ENCODE measurements at places on chromosomes 4 and X.

- no peak for DNase-seq
Measured at GRCh38 chr4:536351-536972, 37.5 kb downstream of the PIGG start.

DNA sequence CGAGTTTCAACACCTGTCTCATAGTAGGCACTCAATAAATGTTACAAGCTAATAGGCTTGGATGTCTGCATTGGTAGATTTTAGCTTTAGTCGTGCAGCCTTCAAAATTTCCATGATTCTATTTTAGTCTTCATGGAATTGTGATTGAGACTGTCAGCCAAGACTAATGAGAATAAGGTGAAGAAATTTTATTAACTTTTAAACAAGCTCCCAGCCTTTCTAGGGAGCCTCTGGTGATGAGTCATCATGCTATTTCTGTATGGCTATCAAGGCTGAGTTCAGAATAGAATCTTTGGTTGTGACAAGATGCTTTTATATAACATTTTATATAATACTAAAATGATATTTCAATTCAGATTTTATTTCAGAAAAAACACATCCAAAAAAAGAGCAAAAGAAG, 685.8 kb downstream of the GABRG1 start:
- no peak for DNase-seq

DNA sequence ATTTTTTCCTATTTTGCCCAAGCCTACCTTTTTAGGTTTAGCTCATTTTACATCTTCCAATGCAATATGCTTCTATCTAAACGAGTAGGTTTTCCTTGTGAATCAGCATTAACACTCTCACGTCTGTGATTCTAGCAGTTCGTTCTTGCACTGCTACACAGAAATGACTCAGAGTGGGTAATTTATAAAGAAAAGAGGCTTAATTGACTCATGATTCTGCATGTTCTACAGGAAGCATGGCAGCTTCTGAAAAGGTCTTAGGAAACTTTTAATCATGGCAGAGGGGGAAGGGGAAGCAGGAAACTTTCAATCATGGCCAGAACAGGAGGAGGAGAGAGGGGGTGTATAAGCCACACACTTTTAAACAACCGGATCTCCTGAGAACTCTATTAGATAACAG, 44.9 kb downstream of the SPANXN1 start:
- no peak for DNase-seq

DNA sequence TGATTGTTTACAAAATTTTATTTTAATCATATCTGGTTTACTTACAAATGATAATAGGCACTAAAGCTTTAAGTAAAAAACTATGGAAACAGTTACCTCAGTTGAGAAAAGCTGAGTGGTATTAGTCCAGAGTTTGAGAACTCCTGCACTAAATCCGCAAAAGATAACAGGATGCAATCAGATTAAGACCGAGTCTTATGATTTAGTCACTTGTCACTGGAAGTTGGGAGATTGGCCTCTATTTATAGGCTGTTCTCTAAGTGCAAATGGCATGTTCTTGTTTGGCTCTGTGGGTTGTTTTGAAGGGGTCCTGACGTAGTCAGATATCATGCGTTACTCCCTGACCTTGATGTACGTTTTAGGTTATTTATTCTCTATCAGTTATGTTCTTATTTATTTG, 6.3 kb downstream of the GPAT3 start:
- no peak for DNase-seq

- DNase-seq: no peak
Measured at GRCh38 chr4:4818415-4819212, 40.9 kb upstream of the MSX1 start.

DNA sequence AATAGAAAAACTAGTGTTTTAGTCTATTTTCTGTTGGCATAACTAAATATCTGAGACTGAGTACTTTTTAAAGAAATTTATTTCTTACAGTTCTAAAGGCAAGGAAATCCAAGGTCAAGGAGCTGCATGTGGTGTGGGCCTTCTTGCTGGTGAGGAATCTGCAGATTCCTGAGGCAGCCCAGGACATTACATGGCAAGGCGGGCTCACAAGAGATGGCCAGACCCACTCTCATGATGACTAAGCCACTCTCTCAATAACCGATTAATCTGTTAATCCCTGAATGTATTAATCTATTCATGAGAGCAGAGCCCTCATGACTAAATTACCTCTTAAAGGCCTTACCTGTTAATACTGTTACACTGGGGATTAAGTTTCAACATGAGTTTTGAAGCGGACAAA, 340.8 kb downstream of the GRXCR1 start:
- no peak for DNase-seq

DNA sequence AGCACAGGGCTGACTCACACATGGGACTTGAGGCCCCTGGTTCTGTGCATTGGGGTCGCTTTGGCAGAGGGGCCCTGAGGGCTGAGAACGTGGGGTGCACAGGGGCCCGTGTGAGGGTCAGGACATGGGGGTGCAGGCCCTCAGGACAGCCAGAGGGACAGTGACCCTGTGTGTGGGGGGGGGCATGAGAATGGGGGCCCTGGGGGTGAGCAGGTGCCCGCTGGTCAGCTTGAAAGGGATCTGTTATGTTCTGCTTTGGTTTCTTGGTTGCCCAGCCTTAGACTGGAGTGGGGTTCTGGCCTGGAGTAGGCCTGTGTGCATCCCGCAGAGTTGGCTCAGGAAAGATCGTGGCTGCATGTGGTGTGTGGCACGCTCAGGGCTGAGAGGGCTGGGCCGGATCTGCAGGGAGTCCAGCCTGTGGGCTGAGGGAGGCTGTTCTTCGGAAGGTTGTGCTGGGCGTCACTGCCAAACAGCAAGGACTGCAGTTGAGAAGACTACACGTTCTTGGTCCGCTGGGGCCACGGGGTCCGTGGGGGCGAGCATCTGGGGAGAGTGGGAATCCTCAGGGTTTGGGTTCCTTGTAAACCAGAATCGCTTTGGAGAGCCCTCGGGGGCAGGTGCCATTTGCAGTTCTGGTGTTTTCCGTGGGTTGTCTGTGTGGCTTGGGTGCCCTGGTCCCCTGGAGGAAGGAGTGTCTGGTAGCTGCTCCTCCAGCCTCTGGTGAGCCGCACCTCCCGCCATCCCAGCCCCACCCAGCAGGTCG, 15.2 kb upstream of the UVSSA start:
- no peak for DNase-seq

DNA sequence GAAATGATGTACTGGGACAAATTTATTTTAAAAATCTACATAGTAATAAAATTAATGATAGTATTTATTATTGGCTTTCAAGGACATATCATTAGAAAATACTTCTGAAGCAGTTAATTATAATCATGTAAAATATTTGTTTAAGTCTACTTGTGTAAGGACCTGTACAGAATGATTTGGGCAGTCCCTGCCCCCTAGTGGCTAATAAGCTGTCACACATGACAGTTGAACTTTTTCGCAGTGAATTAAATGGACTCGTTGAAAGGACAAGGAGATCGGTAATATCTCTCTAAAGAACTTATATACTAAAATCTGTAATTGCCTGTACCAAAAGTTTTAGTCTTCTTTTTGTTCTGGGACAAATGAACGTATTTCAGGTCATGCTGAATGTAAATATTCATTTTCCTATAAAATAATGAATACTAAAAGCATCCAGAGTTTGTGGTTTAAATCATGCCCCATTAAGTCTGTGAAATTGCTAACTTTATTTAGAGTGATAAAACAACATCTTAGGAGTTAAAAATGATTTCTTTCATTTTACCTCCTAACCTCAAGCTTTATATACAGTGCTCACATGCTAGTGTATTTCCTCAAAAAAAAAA, 13.6 kb downstream of the EXOC1 start:
- DNase-seq: no peak

DNA sequence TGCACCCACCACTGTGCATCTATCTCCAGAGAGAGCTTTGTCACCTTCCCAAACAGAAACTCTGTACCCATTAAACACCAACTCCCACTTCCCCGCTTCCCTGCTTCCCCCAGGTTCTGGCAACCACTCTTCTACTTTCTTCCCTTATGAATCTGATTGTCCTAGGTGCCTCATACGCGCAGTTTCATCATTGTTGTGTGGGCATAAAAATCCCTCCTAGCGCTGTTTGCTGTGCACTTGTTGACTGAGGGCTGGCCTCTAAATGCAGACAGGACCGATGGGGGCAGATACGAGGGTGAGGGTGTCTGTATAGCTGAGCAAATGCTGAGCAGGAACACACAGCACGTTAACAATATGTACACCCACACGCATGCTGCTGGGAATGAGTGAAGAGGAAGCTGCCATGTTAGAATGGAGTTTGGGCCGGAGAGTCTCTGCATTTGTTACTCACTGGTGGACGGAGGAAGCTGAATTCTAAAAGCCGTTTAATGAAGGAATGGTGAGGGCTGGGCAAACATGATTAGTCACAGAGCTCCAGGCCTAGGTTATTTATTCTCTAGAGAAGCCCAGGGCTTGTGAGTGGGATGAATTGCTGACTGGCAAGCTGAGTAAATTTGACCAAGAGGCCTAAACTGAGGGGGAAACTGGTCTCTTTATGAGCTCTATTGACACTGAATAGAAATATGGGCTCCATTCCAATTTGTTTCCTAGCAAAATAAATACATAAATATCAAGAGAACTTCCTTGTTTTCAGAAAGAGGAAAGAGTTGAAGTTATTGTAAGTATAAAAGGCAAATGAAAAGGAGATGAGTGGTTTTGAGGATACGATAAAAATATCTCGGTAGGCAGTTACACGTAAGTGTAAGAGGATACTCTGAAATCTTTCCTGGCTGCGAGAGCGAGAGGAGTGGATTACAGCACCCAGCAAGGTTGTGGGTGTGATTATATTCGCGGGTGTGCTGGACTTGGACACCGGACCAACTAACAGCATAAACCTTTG, 95.9 kb upstream of the RPS6KA3 start:
- no peak for DNase-seq

DNA sequence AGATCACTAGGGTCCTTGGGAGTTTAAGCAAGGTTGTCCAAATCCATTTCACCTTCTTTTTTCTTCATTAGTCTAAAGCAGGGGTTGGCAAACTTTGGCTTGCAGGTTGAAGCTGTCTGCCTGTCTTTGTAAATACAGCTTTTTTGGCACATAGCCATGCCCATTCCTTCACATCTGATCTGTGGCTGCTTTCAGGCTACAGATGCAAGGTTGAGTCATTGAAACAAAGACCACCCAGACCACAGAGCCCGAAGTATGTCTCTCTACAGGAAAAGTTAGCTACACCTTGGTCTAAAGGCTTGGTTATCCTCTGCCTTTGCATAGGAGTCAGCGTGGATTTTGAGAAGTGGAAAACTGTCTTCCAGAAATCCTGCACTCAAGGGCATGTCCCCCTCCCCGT, 238.1 kb upstream of the STS start:
- no peak for DNase-seq

- DNase-seq: no peak
Measured at GRCh38 chrX:29376584-29376983, 789.3 kb downstream of the IL1RAPL1 start.

DNA sequence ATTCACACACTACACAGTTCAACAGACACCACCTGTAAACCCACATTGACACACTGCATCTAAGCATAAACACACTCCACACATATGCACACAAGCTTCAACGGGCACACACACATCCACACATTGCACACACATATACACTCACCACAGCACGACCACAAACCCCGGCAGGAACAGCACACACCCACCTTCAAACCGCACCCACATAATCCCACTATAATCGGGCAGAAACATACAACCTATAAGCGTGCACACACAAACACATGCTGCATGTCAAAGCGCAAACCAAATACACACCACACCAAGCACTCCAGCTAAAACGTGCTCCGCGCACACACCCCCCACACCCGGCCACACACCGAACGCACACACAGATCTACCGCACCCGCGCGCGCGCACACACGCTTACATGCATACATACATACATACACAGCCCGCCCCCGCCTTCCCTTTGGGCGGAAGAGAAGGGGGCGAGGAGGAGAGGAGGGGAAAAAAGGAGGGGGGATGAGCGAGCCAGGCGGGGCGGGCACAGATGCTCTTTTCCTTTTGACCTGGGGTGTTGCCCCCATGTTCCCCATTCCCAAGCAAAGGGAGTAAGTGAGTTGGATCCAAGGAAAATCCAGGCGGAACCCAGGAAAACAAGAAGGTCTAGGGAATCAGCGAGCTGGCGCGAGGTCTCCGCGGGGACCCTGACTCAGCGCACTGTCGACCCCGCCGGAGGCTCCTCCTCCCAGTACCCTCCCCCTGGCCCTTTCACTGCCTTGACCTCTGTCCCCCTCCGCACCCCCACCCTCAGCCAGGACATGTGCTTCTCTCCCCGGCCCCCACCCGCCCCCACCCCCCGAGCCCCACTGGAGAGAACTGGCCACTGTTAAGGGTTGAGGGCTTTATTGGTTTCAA, 9.9 kb downstream of the ARHGAP36 start:
- no peak for DNase-seq

GRCh38 chrX:12972243-12972642, 2.7 kb upstream of the TMSB4X start:
- no peak for DNase-seq

DNA sequence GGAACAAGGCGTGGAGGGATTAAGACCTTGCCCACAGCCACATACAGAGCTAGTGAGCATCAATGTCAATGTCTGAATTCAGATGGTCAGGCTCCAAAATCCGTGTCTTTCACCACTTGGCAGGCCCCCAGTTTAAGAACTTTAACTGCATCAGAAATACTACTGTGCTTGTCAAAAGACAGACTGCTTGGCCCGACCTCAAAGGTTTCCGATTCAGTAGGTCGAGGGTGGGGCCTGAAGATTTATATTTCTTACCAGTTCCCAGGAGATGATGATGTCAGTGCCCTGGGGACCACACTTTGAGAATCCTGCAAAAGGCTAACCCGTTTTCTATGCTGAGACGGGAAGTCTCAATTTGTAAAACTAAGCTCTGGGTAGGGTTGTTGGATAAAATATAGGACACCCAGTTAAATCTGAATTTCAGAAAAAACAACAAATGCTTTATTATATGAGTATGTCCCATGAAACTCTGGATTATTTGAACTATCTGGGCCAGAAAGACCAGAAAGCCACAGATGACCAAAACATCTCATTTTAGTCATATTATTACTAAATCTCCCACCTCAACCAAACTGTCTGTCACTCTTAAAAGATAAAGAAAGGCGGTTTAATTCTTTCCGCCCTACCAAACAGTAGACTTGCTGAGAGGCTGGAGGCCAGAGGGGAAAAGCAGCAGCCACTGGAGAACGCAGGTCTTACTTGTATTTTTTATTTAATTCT, 42.7 kb downstream of the GATB start:
- no peak for DNase-seq

DNA sequence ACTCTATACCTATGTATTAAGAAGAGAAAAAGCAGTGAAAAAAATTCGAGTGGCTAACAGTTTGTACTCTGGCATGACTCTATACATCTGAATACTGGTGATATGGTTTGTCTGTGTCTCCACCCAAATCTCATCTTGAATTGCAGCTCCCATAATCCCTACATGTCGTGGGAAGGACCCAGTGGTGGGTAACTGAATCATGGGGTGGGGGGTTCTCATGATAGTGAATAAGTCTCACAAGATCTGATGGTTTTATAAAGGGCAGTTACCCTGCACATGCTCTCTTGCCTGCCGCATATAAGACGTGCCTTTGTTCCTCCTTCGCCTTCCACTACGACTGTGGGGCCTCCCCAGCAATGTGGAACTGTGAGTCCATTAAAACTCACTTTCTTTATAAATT, 70.4 kb downstream of the LRBA start:
- no peak for DNase-seq

Measured in activated B cell treated with CpG ODN at 0.5 μM for 24 hours (primary cell).